ENCODE measurements at places on chromosomes 7 and 10. TPM values are rescaled to one million over a fixed set of nuclear protein-coding genes. Genes with fewer than 3 reads are reported as not detected.

Gene HHEX
- total RNA-seq = 48.2 TPM

Gene PBLD
- total RNA-seq = 3.5 TPM

Gene NOM1
- 20.1 TPM for total RNA-seq

Gene LIPN
- not detected for total RNA-seq

Gene TMEM139
- 0.61 TPM for total RNA-seq

Gene AKR1C1
- 3.2 TPM for total RNA-seq

Gene ARHGAP22
- total RNA-seq = 29.9 TPM

Gene SLC26A3
- not detected for total RNA-seq

Gene TEX36
- not detected for total RNA-seq

Gene EN2
- total RNA-seq = not detected

Gene NEUROD6
- total RNA-seq = not detected

Gene TMEM140
- total RNA-seq = 22.3 TPM

Gene ZNF804B
- not detected for total RNA-seq

Gene C1QL3
- not detected for total RNA-seq

Gene PSD
- under 0.01 TPM for total RNA-seq

All from epithelial cell of umbilical artery (primary cell).